ENCODE measurements at places on chromosomes 4 and X. TPM values are rescaled to one million over a fixed set of nuclear protein-coding genes. Genes with fewer than 3 reads are reported as not detected.

- no peaks in the 10 kb centered on the region for H3K27me3 ChIP-seq
- H3K4me1 ChIP-seq: no peaks in the 10 kb centered on the region
- H3K4me3 ChIP-seq: no peak overlapping the region
- H3K36me3 ChIP-seq: peaks cover under 1% of the 10 kb centered on the region
- no peak for DNase-seq
- H3K27ac ChIP-seq: no peak overlapping the region
These were observed 116.2 kb upstream of the STX18 start for GRCh38 chr4:4658052-4658451.

- H3K4me1 ChIP-seq: no peaks in the 10 kb centered on the region
- H3K27me3 ChIP-seq: no peaks in the 10 kb centered on the region
- no peak overlapping the region for H3K4me3 ChIP-seq
These were observed 173.0 kb upstream of the PCDH18 start for GRCh38 chr4:137705171-137705783.

- DNase-seq: no peak
- no peaks in the 10 kb centered on the region for H3K36me3 ChIP-seq
- no peaks in the 10 kb centered on the region for H3K4me1 ChIP-seq
- no peak overlapping the region for H3K27ac ChIP-seq
- no peak overlapping the region for H3K4me3 ChIP-seq
These were observed 223.4 kb upstream of the HAND2 start for GRCh38 chr4:173753408-173753807.

Gene FMR1
- total RNA-seq: 38.6 TPM

GRCh38 chr4:101835121-101835904, 44.8 kb downstream of the BANK1 start:
- H3K36me3 ChIP-seq: no peaks in the 10 kb centered on the region
- H3K27me3 ChIP-seq: peaks cover 5% of the 10 kb centered on the region
- no peak for DNase-seq
- no peaks in the 10 kb centered on the region for H3K4me1 ChIP-seq
- no peak overlapping the region for H3K27ac ChIP-seq

- no peaks in the 10 kb centered on the region for H3K27me3 ChIP-seq
- H3K27ac ChIP-seq: no peak overlapping the region
- no peak overlapping the region for H3K4me3 ChIP-seq
These were observed 127.9 kb downstream of the NEK1 start for GRCh38 chr4:169484485-169484884.

- H3K4me3 ChIP-seq: no peak overlapping the region
- no peaks in the 10 kb centered on the region for H3K4me1 ChIP-seq
- no peaks in the 10 kb centered on the region for H3K27me3 ChIP-seq
- DNase-seq: no peak
These were observed 64.8 kb upstream of the NR0B1 start for GRCh38 chrX:30373951-30374350.

Gene IL21
- total RNA-seq: 26.0 TPM

Gene TKTL2
- not detected for total RNA-seq

GRCh38 chrX:10117864-10118377, 38.9 kb upstream of the CLCN4 start:
- H3K27ac ChIP-seq: no peak overlapping the region
- no peaks in the 10 kb centered on the region for H3K27me3 ChIP-seq

Gene NLGN3
- 3.1 TPM for total RNA-seq

Gene MEPE
- total RNA-seq: not detected

Data from activated T-cell treated with anti-CD3 and anti-CD28 coated beads, Interleukin-2, amount 50 U/mL, for 72 hours (primary cell).